ENCODE measurements at places on chromosomes 4 and X.

GRCh38 chr4:121168446-121169281 lies 4.5 kb upstream of the TNIP3 start:
- DNase-seq, result no peak

DNA sequence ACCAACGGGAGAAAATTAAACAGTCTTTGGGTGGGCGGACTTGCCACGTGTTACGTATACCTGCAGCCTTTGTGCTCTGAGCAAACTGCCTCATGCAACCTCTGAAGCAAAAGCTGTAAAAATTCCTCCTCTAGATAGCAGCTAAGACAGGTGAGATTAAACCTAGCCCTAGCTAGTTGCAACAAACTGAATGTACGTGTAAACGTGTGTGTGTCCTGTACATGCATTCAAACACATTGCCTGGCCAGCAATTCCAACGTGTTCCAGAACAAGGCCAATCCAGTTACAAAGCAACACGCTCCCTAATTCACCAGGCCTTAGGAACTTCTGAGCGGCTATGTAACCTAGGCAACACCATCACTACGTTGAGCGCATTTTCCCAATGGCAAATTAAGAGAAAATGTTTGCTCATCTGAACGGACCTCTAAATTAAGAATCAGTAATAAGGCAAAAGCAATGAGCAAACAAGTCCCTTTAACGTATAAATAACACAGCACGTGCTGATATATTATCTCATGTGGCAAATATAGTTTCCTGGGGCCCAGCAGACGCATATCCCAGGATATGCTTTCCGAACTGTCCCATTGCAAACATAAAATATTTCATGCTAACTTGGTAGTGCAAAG lies 792 bp downstream of the PPID start:
- DNase-seq, result peak; percentile 37

DNA sequence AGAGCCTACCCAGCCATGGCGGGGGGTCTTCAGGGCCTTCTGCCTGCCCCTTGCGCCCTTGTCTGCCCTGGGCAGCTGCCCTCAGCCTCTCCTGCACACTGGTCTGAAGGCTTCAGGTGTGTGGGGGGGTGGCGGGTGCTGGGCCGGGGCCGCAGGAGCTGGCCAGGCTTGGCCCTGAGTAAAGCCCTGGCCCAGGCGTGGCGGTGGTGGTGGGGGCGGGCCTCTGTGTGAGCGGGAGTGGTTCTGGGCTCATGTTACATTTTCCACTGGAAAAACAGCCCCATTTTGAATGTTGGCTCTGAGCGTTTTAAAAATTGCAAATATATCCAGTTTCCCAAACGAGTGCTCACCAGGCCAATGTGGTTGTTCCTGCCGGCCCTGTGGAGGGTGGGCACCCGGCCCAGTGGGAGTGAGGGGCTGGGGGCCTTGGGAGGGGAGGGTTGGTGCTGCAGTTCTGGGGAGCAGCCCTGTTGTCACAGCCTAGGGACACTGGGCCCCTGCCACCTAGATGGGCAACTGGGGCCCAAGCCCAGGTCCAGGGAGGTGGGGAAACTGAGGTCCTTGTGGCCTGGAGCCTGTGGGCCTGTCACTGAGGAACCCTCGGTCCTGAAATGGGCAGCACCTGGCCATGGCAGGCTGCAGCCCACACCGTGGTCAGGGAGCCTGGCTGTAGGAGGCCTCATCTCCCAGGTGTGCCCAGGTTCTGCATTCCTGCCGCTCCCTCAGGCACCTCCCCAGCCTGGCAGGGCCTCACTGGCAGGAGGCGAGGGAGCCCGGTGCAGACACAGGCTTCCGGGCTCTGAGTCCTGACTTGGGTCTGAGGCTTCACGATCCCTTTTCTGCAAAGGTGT lies 28.3 kb downstream of the FGFRL1 start:
- DNase-seq, result no peak

GRCh38 chr4:169557061-169557636 lies 55.2 kb downstream of the NEK1 start:
- DNase-seq, result peak; percentile 29

DNA sequence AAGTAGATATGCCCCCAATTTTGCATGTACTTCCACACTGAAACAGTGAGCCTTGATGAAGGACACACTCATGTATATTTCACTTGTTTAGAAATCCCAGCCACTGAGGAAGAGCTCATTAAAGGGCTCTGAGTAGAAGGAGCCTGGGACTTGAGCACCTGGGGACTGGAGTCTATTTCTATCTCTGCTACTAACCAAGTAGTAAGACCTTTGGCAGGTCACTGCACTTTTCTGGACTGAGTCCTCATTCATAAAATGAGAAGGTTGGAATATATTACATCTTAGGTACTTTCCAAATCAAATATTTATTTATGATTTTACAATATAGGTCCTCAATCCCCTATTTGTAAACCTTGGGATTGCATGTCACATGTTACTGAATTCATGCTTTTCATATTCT lies 78.2 kb upstream of the C4orf54 start:
- DNase-seq, result no peak

GRCh38 chr4:68569466-68570121 lies 6.5 kb downstream of the UGT2B17 start:
- DNase-seq, result no peak

- peak; percentile 42 for DNase-seq
Measured at GRCh38 chr4:74018771-74019170, 19.7 kb downstream of the CXCL3 start.

DNA sequence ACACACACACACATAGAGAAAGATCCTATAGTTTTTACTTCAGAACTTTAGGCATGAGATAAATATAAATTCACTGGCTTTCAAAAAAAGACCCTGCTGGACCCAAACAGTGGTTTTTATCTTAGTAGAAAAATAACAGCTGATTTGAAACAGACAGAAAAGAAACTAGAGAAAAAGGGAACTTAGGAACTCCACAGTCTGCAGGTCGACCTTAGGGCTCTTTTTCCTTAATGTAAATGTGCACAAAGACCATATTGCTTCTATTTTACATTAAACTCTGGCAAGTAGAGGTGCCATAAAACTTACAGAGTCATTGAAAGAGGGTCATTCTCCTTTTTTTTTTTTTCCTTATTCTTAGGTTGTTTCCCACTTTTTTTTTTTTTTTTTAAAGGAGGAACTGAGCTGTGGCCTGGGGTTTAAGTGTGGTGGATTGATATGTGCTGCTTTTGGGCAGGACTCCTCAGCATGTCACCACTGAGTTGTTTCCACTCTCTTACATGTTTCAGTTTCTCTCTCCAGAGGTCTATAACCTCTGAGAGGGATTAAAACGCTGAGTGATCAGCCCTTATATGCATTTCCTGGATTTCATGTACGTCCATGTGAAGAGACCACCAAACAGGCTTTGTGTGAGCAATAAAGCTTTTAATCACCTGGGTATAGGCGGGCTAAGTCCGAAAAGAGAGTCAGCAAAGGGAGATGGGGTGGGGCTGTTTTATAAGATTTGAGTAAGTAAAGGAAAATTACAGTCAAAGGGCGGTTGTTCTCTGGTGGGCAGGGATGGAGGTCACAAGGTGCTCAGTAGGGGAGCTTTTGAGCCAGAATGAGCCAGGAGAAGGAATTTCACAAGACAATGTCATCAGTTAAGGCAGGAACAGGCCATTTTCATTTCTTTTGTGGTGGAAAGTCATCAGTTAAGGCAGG lies 70.8 kb upstream of the PACRGL start:
- no peak for DNase-seq

DNA sequence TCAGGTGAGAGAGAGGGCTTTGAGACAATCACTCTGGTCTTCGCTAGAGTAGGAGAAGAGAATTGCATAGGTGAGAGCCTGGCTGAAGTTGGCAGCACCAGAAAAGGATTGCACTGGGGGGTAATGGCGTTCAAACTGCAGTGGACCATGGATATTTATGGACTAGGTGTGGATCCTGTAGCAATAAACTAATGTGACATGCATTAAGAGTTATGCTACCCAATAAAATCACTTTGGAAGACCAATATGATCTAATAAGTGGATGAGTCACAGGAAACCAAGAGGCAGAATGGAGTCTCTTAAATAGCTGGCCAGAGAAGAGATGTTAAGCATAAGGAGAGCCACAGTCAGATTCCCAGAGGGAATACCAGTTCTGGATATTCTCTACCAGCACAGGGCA lies 259.8 kb downstream of the FBXO8 start:
- peak; percentile 34 for DNase-seq

DNA sequence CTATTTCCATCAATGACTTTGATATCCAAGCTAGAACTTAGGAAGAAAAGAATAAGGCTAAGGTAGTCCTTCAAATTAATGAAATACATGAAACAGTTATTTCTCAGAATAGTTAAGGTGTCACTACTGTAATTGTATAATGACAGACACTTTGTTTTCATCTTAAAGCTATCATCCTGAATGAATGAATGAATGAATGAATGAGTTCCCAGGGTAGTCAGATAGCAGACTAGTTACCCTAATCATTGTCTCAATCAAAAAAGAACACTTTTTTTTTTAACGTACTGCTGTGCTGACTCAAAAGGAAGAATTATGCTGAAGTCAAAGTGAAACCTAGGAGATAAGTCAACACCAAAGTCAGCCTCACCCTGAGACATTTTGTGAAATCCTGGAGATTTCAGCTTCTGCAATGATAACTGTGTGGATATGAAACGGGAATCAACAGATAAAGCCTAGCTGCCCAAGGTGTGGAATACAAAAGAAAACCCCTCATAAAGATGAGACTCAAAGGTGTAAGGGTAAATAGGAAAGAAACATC lies 68.3 kb upstream of the CNKSR2 start:
- no peak for DNase-seq

DNA sequence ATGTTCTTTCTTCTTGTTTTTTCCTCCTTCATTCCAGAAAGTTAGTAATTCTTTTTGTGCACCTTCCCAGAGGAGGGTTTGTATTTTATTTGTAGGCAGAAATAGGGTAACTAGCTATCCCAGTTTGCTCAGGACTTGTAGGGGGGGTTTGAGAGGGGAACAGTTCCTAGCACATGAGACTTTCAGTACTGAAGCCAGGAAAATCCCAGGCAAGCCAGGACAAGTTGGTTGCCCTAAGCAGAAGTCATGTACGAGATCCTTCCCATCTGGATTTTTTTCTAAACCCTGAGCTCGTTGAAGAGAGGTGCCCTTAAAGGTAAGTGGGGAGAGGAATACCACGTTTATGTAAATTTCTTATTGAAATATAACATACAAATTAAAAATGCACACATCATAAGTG lies 15.6 kb upstream of the TAB3 start:
- no peak for DNase-seq

DNA sequence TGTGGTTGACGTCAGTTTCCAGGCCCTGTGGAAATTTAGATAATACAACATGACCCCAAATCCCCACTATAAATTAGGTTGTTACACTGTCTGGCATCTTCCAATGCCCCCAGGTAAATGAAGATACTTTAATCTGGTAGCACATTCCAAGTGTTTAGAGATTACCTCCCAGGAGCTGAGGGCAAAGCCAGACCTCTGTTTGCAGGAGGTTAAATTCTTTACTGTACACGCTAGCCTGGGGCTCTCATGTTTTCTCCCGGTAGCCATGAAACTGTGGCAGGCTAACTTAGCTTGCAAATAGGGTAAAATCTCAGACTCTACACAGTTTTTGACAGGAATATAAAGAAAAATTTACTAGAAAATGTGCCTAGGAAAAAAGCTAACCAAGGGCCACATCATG lies 450.0 kb downstream of the PDGFC start:
- DNase-seq, result no peak

DNA sequence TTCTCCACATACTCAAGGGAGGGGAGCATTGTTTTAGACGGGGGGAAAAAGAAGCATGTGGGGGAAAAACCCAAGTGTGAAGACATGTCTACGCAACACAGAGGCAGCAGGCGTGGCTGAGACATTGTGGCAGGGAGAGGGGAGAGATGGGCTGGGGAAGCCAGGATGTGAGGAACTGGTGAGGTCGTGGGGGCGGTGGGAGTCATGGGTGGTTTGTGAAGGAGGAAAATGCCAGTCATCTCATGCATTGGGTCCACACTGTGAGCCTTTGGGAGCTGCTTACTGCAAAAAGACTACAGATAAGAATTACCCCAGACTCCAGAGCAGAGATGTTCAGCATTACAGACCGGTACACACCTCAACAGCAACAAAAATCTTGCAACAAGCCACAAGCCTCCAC lies 2.1 kb downstream of the JAKMIP1 start:
- DNase-seq, result no peak

DNA sequence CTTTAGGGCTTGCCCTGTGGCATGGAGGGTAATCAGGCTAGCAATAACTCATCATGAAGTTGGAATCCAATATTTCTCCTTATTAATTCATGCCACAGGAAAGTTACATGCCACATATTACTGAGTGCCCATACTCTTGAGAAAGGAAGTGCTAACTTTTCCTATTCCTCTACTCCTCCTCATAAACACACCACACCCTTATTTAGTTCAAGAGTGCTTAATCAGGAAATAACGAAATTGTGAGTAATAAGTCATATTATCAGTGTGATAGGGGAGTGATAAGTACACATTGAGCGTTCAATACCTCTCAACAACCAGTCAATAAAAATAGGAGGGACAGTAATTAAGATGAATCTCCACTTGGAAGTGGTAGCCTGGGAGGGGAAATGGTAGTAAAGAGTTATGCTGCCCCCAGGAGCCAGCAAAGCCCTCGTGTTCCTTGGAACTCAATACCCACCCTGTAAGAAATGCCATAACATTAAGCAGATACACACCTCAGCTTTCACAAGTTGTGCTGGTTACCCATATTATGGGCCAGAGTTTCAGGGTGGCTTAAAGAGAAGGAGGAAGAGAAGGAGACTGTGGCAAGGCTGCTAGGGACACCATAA lies 410.0 kb upstream of the NR3C2 start:
- DNase-seq, result peak; percentile 5

GRCh38 chr4:28351826-28352225 lies 1491.2 kb downstream of the STIM2 start:
- no peak for DNase-seq

GRCh38 chr4:70614184-70614555 lies 14.4 kb upstream of the ENAM start:
- DNase-seq, result no peak

DNA sequence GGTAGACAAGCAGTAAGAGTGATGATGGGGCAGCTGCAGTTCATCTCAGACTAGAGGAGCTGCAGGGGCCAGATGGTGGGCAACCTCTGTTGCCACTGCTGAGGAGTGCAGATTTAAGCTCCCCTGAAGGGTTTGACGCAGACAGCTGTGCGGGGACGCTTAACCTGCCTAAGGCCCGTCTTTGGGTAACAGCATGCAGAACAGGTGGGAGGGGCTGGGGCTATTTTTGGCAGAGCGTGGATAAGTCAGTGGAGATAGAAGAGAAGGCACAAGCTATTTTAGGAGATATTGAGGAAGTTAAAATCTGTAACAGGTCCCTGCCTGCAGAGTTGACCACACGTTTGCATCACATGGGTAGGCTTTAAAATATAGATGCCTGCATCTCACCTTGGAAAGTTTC lies 10.5 kb downstream of the CD99 start:
- DNase-seq, result no peak

GRCh38 chr4:3208826-3209225 lies 40.1 kb upstream of the MSANTD1 start:
- DNase-seq, result no peak

DNA sequence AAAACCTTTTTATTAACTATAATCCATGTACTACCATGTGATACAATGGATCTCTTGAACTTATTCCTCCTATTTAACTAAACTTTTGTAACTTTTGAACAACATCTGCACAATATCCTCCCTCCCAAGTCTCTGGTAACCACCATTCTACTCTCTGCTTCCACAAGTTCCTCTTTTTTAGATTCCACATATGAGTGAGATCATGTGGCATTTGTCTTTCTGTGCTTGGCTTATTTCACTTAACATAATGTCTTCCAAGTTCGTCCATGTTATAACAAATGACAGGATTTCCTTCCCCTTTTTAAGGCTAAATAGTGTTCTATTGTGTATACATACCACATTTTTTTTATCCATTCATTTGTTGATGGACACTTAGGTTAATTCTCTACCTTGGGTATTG lies 28.1 kb downstream of the DCAF8L1 start:
- DNase-seq, result no peak

- peak; percentile 90 for DNase-seq
Measured at GRCh38 chr4:157014621-157015591, 43.3 kb upstream of the PDGFC start.
